ENCODE measurements at places on chromosomes 7 and 10.

GRCh38 chr10:35824704-35825103 is 182.6 kb upstream of the FZD8 start:
- no peak for DNase-seq

DNA sequence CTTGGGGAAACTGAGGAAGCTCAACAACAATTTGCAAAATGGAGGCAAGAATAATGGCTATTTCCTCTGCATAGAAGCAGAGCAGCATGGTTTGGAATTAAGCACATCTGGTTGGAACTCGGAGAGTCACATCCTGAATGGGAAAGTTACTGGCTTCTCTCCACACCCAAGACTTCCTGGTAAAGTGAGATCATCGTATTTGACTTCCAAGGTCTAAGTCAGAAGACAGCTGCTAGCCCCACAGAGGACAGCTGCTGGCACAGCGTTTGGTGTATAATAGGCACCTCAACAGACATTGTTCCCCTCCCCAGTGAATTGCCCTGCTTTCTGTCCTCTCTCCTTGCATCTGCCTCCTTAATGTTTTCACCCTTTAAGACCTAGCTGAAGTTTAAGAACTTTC is 37.0 kb upstream of the NRF1 start:
- no peak for DNase-seq

DNA sequence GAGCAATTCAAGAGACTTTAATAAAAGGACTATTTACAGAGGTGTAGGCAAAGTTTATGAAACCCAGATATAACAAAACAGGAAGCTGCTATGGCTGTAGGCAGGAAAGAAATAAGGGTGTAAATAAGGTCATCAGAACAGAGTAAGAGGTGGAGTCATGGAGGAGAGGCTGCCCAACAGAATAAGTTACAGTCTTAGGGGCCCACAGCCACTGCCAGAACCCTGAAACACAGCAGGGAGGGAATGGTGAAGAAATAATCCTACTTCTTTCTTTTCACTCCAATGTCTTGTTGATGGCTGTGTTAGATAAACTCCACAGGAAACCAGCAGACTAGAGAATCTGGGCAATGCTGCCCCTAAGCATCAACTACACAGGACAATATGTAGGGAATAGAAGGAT is 155.8 kb upstream of the TAC1 start:
- no peak for DNase-seq

- DNase-seq = no peak
Measured at GRCh38 chr10:63164166-63164623, 31.1 kb downstream of the NRBF2 start.

DNA sequence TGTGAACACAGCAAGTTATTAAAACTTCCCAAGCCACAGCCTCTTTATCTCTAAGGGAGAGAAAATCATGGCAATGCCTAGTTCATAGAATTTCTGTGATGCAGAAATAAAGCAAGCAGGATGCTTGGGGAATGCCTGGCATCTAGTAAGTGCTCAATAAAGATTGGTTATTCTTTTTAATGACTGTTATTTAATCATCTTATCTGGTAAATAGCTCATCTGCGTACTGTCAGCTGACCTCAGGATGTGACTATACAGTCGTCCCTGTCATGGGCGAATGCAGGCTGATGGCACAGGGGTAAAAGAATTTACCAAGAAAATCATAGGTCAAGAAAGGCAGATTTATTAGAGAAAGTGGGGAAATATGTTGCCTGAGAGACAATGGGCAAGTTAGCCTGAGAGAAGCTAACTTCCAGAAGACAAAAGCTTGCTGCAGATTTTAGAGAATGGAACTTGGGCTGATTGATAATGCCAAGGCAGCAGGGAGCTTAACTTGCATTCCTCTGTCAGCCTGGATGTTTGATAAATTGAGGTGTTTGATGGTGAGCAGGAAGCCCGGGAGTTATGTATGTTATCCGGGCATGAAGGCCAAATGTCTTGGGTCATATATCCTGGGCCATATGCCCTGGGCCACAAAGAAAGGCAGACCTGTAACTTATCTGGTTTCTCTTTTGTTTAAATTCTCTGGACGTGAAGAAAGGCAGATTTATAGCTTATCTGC is 126.0 kb downstream of the KCNMA1 start:
- DNase-seq = no peak

GRCh38 chr7:108348913-108349312 is 107.3 kb downstream of the NRCAM start:
- DNase-seq = no peak

DNA sequence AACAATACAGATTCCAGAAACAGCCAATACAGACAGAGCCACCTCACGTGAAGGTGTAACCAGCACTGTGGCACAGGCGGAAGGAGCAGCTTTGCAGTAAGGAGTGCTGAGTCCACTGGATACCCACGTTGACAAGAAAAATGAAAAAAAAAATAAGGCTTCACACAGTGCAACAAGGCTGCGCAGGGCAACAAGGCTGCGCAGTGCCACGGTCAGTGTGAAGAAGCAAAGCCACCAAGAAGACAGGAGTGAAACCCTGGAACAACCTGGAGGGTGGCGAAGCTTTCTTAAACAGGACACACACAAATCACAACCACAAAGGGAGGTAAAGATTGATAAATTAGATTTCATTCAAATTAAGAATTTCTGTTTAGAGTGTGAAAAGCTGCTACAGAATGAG is 204.0 kb downstream of the MAD1L1 start:
- no peak for DNase-seq

DNA sequence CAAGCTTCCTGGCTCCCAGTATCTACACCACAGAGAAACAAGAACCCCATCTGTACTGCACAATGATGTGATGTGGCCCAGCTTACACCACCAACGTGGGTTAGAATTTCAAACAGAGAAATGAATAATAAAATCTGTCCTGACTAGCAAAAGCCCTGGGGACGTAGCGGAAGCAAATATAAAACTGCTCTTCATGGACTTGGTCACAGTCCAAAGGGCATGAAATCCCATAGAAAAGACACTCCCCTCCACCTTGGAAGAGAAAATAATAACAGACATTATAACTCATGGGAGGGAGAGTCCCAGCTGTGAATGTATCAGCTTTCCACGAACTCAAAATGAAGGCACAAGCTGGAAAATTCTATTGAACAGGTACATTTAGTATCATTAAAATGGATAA is 205.3 kb upstream of the GALNT17 start:
- DNase-seq = no peak

DNA sequence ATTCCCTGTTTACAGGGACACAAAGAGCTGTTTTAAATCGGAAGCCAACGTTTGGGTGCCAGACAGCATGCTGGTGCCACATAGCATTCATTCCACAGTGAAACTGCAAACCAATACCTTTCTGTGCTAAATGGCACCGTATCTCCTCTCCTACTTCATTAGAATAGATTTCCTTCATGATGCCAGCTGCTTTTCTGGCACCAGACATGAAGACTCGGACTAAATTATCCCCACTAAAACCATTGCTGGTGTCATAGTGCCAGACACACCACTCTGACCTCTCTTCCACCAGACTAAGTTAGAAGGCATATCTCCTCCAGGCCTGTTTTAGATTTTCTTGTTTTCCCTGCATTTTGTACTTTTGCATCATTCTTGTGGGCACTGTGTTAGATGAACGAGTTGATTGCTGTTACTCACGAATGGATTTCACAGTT is 155.1 kb downstream of the ETV1 start:
- no peak for DNase-seq

GRCh38 chr7:2668401-2668800 is 19.6 kb upstream of the AMZ1 start:
- DNase-seq = no peak

GRCh38 chr10:94016727-94017714 is 23.3 kb downstream of the PLCE1 start:
- DNase-seq = no peak

- no peak for DNase-seq
Measured at GRCh38 chr7:424961-425793, 94.5 kb downstream of the PDGFA start.

DNA sequence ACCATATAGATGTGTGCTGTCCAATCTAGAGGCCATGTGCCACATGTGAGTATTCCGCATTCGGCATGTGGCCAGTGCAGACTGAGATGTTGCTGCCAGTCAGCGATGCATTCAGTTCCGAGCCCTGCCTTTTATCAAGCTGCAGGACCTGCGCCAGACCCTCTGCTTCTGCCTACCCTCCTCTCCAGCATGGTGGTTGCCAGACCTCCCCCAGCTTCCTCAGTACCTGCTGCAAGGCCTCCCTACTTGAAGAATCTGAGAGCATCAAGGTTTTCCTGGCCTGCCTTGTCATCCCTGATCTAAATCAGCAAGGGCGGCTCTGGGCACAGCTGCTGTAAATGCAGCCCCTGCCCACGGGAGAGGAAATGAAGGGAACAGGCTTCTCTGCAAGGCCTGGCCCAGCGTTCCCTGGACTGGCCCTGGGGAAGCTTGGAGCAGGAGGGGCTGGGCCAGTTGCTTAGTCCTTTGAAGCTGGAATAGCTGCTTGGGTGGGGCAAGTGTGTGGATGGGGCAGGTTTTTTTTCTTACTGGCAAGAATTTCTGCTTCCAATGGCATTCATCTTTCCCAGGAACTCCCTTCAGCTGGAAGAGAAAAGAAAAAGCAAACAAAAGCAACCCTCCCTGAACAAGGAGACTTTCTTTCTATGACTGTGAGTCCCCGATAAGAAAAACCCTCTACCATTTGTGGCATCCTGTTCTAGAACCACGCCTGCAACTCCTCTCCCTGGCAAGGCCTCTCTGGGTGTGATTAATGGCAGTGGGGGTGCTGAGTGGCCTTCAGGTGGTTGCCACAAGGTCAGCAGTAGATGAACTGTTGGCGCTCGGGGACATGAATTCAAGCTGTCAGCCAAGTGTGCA is 93.0 kb downstream of the NHLRC2 start:
- DNase-seq = no peak

DNA sequence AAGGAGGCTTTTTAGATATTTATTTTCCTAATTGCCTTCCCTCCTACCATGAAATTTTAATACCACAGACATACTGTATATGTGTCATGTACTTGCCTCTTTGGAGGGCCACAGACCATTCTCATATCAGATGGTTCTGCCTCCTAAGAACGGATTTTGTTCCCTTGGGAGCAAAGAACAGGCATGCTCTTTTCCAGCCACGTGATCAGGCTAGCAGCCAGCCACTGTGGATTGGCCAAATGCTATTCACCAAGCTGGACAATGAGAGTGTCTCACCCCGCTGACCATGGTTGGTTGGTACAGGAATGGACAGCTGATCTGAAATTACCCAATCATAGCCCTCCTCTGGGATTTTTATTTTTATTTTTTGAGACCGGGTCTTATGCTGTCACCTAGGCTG is 21.5 kb upstream of the CRHR2 start:
- no peak for DNase-seq

- no peak for DNase-seq
Measured at GRCh38 chr7:47580811-47581331, 1.0 kb downstream of the TNS3 start.

DNA sequence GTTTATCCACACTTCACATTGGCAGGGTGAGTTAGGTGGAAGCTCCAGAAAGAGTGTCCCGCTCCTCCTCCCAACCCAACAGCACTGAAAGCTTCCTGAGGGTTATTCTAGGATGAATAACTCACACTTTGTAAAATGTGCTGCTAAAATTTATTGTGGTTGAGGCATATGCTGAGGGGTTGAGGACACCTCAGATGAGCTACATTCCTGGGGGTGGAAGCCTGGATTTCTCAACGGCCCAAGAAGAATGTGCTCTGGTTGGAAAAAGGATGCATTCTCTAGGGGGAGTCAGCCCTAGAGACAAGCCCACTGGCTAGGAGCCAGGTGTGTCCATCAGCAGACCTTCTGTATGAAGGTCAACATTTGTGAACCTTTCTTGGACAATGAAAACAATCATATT is 91.5 kb upstream of the PDE1C start:
- DNase-seq = no peak

DNA sequence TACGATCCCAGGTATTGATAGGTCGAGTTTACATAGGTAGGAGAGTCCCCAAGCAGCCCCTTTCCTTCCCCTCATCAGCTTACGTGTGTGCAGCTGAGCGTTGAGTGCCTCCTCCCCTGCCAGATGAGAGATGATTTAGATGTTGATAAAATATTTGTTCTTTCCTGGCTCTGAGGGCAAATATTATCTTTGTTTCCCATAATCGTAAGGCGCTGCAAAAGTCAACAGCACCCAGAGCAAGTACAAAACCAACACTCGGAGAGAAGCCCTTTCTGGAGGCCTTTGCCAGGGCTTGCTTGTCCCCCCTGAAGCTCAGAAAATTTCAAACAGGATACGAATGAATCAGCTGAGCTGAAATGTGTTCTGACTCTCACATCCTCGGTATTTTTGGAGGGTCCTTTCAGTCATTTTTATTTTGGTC is 683.2 kb downstream of the LRMDA start:
- DNase-seq = no peak

DNA sequence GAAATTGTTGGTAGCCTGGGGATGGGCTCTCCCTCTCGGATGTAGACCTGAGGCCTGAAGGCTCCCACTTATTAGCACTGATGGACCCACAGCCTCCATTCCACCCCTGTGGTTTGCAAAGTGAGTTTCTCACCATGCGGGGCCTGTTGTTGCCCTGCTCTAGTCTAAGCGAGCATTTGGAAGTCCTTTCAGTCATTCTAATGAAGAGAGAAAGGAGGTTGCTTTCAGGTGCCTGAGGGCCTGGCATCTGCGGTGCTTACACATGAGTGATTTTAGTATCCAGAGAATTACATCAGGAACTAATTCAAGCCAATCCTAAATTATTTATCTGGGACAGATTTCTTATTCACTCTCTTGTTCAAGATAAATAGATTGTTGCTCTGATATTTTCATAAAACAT is 61.6 kb downstream of the NAMPT start:
- DNase-seq = no peak

DNA sequence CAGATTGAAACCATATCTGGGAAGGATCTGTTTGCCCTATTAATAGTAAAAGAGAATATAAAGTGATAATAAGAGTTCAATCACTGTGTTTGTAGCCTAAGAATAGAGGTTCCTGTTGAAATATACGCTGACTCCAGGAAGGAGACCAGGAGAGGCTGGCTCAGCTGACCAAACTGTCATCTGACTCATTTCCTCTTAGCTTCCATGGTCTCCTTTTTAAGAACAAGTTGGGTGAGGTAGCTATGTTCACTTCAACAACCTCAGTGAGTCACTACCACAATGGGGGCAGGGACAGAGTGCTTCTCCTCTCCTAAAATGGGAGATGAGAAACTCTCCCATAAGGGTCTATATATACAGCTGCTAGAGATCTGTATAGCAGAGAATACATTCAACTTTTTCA is 543.3 kb downstream of the CALN1 start:
- DNase-seq = no peak
